ENCODE measurements at places on chromosomes 16 and 17.

- DNase-seq, result no peak
Observed at GRCh38 chr16:3738541-3738940, 21.2 kb upstream of the TRAP1 start.

GRCh38 chr16:49010396-49010795 is 271.2 kb downstream of the CBLN1 start:
- no peak for DNase-seq

- DNase-seq, result no peak
Observed at GRCh38 chr17:4950075-4950745, 709 bp upstream of the ENO3 start.

- DNase-seq, result no peak
Observed at GRCh38 chr17:5600041-5600440, 15.7 kb upstream of the NLRP1 start.

DNA sequence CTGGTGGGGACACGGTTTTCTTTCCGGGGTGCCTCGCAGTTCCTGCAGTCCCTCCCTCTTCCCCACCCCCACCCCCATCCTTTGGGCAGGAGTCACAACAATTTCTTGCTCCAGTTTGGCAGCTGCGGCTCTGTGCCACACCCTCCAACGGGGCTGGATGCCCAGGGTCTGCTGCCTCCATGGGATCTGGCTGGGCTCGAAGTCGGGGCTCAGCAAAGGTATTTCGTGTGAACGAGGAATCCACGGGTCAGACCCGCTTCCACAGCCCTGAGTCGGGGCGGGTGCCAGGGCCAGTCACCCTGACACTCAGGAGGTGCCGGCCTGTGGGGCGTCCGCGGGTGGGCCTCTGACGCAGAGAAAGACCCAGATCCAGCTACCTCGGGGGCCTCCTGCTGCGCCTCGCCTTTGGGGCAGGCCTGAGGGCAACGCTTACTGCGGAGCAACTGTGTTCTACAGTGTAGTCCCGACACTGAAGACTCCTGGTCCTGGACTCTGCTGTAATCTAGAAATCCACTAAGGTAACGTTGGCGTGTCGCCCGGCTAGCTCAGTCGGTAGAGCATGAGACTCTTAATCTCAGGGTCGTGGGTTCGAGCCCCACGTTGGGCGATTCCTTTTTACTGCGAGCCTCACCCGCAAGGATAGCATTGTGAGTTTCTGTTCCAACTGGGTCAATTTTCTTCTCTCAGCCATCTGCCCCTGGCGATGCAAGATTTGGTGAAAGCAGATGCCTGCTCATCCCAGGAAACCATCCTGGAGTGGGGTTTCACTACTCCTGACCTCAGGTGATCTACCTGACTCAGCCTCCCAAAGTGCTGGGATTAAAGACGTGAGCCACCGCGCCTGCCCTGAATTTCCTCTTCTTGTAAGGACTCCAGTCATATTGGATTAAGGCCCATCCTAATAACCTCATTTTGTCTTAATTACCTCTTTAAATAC is 12.6 kb upstream of the OR1F1 start:
- DNase-seq, result no peak

DNA sequence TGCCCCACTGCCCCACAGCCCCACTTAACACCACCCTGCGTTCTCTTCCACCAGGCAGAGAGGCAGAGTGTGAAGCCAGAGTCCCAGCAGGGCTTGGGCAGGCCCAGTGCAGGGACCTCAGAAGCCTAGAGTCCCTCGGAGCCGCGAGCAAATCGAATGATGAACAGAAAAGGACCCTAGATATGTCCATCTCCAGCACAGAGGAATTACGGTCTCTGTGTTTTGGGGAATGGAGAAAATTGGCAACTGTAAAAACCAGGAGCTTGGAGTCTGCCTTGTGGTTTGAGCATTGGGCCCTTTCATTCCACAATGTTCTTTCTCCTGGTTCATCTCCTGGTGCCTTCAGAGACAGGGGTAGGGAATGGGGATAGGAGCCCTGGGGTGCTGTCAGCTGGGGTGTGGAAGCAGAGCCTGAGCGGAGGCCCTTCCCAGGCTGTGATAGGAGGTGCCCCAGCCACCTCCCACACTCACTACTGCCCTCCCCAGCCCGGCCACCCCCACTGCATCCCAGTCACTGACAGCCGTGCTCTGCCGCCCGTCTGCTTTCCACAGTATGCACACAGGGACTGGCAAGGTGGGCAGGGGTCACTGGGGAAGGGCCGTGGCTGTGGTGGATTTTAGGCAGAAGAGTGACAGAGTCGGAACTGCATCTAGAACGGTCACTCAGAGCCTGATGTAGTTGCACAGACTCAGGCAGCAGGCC is 26.7 kb downstream of the TBX4 start:
- no peak for DNase-seq

DNA sequence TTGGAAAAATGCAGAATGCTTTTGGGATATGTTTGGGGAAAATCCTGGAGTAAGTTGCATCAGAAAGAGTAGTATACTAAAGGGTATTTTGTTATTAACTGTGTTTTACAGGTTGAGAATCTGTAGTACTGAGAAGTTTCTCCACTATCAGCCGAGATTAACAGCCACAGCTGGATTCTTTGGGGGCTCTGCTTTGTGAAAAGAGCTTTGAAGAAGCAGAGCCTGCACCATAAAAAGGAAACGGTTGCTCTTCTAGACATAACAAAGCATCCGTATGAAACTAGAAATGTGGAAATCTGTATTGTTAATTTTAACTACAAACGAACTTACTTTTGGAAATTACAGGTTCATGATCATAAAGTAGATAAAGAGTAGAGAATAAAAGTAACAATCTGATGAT is 5.3 kb downstream of the NLK start:
- no peak for DNase-seq

DNA sequence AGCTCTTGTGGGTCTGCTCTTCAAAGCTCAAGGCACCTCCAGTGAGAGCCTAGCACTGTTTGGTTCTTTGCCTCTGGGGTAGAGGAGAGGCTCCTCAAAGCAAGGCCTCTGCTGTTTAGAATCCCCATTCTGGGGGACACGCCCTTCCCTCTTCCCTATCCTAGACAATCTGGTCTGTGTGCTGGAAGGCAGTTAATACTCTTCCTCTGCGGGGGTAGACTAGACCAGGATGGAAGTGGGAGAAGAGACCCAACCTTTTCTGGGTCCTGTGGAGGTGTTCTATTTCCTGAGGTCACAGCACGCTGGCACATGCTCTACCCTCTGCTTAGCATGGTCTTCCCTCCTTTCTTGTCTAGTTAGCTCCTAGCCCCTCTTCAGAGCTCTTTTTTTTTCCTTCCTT is 7.7 kb downstream of the ERAL1 start:
- DNase-seq, result no peak

- DNase-seq, result no peak
Observed at GRCh38 chr17:77324227-77324626, 183.5 kb downstream of the SEC14L1 start.

DNA sequence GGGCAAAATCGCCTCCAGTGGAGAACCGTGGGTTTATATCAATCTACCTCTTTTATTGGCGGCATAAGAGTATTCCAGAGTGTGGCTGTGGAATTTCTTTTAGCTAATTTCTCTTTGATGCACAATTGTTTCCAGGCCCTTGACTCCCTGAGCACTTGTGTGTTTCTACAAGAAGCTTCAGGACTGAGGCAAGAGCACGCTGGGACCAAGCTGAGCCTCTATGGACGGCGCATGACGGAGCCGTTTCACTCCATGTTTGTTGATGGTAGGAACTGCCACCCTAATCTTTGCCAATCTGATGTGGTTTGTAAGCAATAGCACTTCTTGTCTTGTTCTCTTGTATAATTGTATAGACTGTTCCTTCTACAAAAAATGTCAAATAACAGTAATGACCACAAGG is 11.2 kb upstream of the ANKRD40CL start:
- DNase-seq, result no peak

DNA sequence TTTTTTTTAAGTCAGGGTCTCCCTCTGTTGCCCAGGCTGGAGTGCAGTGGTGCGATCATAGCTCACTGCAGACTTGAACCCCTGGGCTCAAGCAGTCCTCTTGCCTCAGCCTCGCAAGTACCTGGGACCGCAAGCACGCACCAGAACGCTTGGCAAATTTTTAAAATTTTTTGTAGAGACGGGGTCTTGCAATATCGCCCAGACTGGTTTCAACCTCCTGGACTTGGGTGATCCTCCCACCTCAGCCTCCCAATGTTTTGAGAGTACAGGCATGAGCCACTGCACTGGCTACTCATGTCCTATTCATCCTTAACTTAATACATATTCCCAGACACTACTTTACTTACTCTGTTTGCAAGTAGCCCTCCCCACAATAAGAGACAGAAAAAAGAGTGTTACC is 16.3 kb upstream of the RBL2 start:
- DNase-seq, result no peak

GRCh38 chr17:40023590-40024292 is 8.5 kb downstream of the CSF3 start:
- no peak for DNase-seq

- no peak for DNase-seq
Observed at GRCh38 chr16:73711406-73712080, 585.1 kb upstream of the PSMD7 start.

GRCh38 chr17:82846061-82846691 is 6.4 kb upstream of the ZNF750 start:
- DNase-seq, result no peak

DNA sequence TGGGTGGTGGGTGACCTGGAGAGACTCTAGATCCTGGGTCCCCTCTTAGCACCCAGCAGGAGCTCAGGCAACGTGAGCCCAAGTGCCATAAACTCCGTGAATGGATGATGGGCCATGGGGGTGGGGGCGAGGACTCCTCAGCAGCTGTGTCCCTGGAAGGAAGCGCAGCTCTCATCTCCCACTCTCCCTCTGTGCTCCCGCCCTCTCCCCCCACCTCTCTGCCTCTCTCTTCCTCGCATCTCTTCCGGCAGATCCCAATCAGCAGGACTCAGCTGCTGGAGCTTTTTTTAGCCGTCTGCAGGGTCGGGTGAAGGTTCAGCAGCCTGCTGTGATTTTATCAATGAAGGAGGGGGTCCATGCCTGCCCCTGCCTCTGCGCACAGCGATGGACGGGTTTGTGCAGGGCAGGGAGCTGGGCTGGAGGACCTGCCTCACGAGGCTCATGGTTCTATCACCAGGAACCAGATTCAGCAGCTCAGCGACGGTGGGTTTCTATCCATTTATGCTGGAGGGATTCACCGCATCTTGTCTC is 8.3 kb downstream of the CCR7 start:
- no peak for DNase-seq

GRCh38 chr16:56547120-56547948 is 17.5 kb upstream of the MT4 start:
- DNase-seq, result peak; percentile 30

DNA sequence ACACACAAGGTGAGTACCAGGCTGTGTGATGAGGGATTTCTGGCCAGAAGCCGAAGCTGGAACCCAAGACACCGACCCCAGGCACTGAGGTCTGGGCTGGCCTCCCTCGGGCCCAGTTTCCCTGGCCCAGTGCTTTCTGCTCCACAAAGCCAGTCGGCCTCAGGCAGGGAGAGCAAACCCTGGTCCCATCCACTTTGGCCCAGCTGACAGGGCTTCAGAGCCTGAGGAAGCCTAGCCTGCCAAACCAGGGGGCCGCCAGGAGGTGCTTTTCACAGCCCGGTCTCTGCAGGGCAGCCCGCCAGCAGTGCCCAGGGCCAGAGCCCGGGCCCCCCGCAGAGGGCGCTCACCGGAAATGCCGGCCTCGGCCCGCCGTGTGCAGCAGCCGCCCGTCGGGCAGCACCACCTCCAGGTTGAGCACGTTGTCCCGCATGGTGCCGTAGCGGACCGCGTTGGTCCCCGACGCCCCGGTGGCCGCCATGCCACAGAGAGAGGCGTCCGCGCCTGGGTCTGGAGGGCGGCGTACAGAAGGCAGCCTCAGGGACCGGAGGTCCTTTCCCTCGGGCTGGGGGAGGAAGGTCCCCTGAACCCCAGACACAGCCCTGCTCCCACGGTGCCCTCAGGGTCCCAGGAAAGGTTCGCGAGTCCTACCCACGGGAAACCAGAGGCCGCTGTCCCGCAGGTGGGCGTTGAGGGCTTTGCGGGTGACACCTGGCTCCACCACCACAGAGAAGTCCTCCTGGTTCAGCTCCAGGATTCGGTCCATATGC is 2.2 kb downstream of the LDHD start:
- no peak for DNase-seq

DNA sequence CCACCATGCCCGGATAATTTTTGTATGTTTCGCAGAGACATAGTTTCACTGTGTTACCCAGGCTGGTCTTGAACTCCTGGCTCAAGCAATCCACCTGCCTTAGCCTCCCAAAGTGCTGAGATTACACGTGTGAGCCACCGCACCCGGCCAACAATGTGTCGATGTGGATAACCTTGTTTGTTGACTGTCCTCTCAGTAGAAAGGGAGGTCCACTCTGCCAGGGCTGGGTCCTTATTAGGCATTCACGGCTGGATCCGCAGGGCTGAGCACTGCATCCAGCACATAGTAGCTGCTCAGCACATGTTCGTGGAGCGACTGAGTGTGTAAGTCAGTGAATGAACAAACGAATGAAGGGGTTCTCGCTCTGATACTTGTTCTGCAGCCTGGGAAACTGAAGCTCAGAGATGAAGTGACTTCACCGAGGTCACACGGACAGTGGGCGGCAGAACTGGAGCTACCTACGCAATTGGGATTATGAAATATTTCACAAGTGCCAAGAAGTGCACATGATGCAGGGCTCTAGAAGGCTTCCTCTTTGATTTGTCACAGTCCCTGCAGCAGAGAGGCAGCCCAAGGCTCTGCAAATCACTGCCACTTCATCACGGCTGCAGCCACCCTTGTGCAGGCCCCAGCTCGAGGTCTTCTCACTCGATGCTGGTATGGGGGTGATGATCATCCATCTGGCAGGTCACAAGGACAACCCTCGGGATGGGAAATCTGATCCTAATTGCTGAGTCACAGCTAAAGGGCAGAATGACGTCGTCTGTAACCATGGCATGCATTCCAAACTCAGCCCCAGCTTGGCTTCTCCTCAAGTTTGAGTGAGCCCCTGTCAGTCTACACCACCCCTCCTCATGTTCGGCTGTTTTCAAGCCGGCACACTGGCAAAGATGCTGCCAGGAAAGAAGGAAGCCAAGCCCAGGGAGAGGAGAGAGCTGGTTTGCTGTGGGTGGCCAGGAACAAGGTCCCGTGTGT is 28.0 kb upstream of the SNN start:
- DNase-seq, result peak; percentile 81

DNA sequence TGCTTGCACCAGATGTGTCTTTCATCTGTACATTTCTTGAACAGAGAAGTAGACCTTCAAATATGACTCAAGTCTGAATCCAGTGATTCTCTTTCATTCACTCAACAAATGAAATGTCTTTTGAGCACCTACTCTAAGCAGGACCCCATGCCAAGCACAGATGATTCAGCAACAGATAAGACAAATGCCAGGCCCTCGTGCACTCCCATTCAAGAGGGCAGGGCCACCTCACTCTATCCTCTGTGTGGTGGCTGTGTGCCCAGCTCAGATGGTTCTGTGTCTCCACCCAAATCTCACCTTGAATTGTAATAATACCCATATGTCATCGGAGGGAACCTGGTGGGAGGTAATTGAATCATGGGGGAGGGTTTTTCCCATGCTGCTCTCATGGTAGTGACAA is 74.1 kb upstream of the NKD1 start:
- DNase-seq, result no peak
